ENCODE measurements at places on chromosomes 7 and 10. TPM values are rescaled to one million over a fixed set of nuclear protein-coding genes. Genes with fewer than 3 reads are reported as not detected.

DNA sequence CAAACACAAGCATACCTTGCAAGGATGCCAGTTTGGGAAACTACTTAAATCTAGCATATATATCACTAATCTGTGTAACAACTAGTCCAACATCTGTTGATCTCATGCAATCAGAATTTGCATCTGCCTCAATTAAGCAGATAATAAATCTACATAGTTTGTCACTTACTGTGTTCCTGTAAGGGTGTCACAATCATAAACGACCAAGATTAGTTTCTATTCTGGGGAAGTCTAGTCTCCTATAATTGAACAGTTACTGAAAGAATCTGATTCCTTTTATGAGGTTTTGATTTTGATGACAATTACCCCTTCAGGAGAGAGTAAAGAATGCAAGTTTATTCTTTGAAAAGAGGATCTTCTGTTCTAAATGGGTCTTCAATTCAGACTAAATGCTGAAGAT, 85.5 kb upstream of the LRRN3 start:
- no peaks in the 10 kb centered on the region for H3K4me1 ChIP-seq
- no peak for DNase-seq
- no peaks in the 10 kb centered on the region for H3K36me3 ChIP-seq
- no peaks in the 10 kb centered on the region for H3K27me3 ChIP-seq
- H3K27ac ChIP-seq = no peak overlapping the region

DNA sequence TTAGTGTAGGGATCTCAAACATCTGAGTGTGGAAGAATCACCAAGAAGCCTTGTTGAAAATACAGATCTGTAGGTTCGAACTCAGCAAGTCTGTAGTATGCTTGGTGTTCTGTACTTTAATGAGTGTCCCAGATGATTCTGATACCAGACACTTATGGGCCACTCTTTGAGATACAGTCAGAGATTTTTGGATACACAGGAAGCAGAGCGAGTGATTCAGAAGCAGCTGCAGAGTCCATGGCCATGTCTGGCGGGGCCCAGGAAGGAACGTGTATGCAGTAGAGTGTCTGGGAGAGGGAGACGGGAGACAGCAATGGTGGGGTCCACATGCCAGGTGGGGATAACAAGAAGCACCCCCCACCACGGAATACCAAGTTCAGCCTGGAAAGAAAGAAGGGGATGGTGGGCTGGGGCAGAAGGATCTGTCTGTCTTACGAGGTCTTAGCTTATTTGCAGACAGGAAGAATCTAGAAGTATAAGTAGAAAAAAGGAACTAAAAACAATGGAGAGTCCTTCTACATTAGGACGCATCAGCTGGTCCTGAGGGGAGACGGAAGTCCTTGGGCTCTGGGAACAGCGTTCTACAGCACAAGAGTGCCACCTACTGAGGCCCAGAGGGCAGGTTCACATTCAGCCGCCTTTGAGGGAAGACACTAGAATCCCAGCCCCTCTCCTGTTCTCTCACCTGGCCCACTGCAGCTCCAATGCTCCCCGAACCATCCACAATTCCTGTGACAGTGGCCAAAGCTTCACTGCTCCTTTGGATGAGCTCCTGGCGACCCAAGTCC, 55.4 kb downstream of the SLC37A3 start:
- peaks cover 66% of the 10 kb centered on the region for H3K36me3 ChIP-seq
- no peak for DNase-seq
- no peaks in the 10 kb centered on the region for H3K27me3 ChIP-seq
- no peak overlapping the region for H3K4me3 ChIP-seq
- no peaks in the 10 kb centered on the region for H3K4me1 ChIP-seq

The CCDC126 gene
- 140 TPM for total RNA-seq

The VGF gene
- not detected for total RNA-seq

The EPO gene
- total RNA-seq = not detected

The LRRD1 gene
- total RNA-seq = not detected

All from ascending aorta (tissue), 2 donors.